Epithelial cell of proximal tubule (primary cell): ENCODE measurements at places on chromosomes 6 and 20. TPM values are rescaled to one million over a fixed set of nuclear protein-coding genes. Genes with fewer than 3 reads are reported as not detected.

- DNase-seq: no peak
Measured at GRCh38 chr20:23296841-23297701, 53.5 kb upstream of the NXT1 start.

GRCh38 chr6:11072101-11072500 lies 21.5 kb upstream of the SMIM13 start:
- DNase-seq: no peak

DNA sequence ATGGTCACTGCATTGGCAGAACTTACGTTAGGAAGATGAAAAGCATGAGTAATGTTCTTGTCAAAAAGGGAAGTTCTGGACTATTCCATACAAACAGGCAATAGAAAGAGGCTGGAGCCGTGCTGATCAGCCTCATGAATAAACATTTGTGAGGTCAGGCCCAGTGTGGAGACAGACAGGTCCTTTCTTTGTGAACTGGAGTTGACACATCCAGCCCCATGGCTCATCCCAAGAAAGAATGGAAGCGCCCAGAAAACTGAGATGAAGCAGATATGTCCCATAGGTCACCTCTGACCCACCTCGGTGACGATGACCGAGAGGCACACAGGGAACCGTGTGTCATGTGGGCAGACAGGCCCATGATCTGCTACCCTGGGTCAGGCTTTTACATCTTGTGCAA lies 276.0 kb upstream of the SGK1 start:
- DNase-seq: no peak

GRCh38 chr6:111447051-111447450 lies 36.0 kb downstream of the REV3L start:
- no peak for DNase-seq

GRCh38 chr20:5153612-5154542 lies 27.1 kb downstream of the CDS2 start:
- no peak for DNase-seq

DNA sequence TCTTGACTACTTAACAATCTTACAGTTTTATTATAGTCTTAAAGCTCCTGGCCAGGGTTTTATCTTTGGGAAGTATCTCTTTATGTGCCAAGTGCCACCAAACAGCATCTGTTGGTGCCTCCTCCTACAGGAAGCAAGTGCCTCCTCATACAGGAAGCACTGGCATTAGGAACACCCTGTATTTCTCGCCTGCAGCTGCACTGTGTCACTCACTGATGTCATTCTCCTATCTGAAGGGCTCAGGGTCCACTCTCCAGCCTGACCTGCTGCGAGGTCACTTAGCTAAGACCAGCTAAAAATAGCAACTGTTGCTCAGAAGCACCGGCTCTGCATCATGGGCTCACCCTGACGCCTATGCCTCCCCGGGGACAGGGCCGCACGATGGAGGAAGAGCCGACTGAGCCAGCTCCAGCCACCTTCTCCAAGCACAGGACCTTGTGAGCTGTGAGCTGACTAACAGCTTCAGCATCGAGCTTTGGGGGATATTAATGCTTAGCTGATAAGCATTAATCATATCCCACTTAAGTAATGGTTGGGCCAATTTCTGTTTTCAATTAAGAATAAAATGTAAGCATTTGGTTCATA lies 66.3 kb upstream of the CD93 start:
- DNase-seq: no peak

DNA sequence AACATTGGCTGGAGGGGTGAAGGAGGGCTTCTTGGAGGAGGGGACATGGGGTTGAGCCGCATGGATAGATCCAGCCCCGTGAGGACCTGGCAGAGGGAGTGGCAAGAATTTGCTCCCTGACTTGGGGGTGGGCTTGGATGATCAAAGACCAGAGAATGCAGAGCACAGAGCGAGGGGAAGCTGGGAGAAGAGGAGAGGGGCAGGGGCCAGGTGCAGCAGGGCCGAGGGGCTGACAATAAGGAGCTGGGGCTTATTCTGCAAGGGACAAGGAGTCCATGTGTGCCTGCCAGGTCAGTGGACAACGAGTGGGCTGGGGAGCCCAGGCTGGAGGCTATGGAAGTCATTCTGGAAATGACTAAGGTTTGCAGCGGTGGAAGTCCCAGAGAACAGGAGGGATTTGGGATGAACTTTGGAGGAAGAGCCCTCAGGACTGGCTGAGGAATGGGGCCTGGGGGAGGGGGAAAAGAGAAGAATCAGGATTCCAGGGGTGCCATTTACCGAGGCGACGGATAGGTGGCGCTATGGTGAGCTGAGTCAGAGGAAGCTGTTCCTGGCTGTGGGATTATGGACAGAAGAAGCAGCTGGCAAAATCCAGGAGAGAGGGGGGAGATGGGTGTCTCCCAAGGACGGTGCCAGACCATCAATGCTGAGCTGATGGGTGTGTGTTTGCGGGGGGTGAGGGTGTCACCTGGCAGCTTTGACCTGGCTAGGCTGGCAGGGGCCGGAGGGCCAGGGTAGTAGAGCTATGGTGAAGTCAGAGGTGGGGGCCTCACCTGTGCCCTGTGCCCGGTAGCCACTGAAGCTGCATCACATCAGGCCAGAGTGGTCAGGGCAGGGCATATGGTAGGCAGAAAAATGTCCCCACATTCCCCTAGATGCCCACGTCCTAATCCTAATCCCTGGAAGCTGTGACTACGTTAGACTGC lies 7.8 kb downstream of the KCNG1 start:
- no peak for DNase-seq

DNA sequence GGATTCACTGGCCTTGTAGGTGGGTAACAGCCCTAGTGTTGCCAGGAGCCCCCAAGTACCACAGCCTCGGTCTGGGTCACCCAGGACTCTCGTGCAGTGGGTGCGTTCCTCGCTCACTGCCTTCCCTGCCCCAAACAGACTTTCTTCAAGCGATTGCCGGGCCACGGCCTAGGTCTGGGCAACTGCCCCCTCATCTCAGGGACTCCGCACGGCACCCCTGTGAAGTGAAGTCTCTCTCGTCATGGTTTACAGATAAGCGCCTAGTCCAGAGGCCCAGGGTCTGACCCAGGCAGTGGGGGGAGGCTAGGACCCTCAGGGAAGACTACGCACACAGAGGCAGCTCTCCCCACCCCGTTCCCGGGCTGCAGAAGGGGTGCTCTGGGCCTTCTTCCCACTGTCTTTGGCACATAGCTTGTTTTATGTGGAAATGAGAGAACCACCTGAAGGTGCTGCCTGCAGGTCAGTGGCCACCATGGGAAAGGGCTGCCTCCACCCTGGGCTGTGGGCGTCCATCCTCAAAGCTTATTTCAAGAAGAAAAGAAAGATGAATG lies 220.8 kb downstream of the ERMARD start:
- no peak for DNase-seq

The NKAPL gene
- total RNA-seq: 0.17 and 0.65 TPM in 2 replicates

The SLCO4A1 gene
- total RNA-seq: 48.3 and 57.3 TPM in 2 replicates

The UNC5CL gene
- 0.58 and 2.2 TPM in 2 replicates for total RNA-seq

The PMEPA1 gene
- total RNA-seq: 59.4 and 62.5 TPM in 2 replicates

The ENPP1 gene
- 2.2 and 3.5 TPM in 2 replicates for total RNA-seq

The SLC17A2 gene
- not detected in 2 replicates for total RNA-seq
